SW480 (cell line): ENCODE measurements at places on chromosomes 2 and 18.
A peak's percentile ranks its signal among the peaks of the same experiment; 100 is the strongest.

DNA sequence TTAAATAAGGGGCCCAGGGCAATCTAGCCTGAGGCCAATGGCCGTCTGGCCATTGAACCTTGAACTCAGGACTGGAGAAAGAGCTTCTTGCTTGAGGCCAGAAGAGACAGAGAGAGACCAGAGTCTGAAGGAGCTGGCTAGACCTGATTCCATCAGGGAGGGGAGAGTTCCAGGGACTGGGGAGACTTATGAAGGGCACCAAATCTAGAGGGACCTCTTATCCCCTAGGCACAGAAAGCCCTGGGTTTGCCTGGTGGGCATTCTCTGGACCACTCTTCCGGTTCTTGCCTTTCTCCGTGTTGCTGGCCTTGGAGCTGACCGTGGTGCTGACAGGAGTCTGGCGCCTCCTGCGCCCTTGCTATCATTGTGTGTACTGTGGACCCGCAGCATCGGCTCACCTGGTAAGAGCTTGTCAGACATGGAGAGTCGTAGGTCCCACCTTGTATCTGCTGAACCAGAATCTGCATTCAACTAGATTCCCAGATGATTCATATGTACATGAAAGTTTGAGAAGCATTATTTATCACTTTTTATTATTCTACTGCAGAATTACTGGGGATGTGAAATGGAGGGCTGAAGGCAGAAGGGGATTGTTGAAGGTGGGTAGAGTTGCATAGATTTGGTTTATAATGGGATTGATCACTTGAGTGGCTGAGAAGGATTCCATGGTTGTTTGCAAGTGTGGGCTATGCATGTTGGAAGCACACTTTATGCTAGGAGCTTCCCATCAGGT is 4.3 kb upstream of the TRPM8 start:
- DNase-seq, result peak; percentile 11

DNA sequence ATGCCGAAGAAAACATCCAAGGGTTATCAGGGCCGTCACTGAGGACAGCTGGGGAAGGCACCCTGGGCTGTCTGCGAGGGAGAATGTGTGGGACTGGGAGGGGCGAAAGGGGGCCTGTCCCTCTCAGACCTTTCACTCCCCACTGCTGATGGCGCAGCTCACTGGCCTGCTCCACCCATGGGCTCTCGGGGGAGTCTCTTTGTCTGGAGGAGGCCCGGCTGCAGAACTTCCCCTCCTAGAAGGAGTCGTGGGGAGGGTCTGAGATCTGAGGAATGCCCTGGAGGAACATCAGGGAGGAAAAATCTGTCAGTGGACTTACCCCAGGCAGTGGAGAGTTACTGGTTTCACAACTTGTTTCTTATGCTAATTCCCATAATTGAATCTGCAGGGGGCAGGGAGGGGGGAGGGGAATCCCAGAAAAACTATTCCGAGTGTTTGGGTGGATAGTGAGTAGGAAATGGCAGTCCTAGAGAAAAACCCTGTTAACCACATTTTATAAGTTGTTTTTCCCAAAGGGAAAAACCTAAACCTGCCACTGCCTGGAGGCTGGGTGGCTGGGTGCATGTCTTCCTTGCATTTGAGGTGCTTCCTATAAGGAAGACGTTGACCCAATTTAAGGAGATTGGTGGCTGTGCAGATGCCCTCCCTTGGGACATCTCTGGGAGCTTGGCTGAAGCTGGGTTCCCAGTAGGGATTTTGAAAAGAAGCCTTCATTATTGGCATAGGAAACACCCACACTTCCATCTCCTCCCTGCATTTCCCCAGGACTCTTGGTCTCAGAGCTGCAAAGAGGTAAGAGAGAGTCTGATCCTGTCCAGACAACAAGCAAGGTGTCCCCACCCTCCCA is 11.7 kb upstream of the SEMA4C start:
- no peak for DNase-seq

- no peak for DNase-seq
Observed at GRCh38 chr2:46377666-46378560, 80.7 kb downstream of the EPAS1 start.

GRCh38 chr2:226556050-226556449 is 243.6 kb downstream of the IRS1 start:
- DNase-seq, result no peak

- DNase-seq, result peak; percentile 81
Observed at GRCh38 chr2:165469417-165469816, at the start of gene CSRNP3. Gene CSRNP3 (plus strand): TSS chr2:165469698. CDS start chr2:165595066, 125,368 bp downstream.

- no peak for DNase-seq
Observed at GRCh38 chr2:142876423-142876822, 1.0 kb upstream of the KYNU start.

- no peak for DNase-seq
Observed at GRCh38 chr18:62625019-62625418, 90.3 kb upstream of the PHLPP1 start.

DNA sequence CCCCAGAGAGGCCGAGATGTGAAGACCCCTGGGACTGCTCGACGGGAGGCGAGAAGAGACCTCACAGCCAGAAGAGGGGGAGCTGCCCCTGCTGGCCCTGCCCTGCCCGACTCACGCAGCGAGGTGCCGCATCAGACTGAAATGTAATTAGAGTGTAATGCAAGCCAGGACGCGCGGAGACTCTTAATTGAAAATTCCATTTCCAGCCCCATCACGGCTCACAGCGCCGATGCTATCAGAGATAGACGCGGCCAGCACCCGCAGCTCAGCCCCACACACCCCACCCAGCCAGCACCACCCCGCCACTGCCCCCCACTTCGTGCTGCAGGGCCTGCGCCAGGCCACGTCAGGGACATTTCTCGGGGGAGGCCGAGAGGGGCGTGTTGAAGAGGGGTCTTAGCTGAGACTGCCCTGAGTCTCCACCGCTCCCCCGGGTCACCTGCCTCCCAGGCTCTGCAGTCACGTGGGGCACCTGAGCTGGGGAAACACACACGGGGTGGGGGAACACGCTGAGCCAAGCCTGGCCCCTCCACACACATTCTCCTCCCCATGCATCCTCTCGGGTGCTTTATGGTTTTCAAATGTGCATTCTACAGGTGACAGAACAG is 78.1 kb downstream of the TEX51 start:
- DNase-seq, result no peak

DNA sequence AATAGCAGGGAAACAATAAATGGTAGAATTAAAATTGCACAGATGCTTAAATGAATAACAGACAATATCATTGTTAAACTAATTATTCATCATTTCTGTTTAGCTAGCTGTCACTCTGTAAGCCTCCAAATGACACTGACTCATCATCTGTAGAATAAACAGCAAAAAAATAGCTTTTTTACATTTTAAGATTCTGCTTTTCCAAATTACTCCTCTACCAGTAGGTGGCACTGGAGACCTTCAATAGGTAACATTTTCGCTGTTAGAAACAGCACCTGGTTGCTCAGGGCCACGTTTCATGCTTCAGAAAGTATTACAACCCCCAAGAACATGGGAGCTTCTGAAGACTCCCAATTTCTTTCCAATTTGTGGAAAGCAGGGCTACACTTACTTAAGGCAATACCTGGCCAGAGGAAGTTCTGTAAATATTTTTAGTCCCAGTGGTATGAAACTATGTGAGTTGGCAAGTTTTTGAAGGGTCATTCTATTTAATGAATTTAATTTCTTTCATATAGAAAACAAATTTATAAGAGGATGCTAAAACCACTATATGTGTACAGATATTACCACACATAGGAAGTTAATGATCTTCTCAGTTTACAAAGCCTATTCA is 45.4 kb downstream of the TTN start:
- peak; percentile 52 for DNase-seq

DNA sequence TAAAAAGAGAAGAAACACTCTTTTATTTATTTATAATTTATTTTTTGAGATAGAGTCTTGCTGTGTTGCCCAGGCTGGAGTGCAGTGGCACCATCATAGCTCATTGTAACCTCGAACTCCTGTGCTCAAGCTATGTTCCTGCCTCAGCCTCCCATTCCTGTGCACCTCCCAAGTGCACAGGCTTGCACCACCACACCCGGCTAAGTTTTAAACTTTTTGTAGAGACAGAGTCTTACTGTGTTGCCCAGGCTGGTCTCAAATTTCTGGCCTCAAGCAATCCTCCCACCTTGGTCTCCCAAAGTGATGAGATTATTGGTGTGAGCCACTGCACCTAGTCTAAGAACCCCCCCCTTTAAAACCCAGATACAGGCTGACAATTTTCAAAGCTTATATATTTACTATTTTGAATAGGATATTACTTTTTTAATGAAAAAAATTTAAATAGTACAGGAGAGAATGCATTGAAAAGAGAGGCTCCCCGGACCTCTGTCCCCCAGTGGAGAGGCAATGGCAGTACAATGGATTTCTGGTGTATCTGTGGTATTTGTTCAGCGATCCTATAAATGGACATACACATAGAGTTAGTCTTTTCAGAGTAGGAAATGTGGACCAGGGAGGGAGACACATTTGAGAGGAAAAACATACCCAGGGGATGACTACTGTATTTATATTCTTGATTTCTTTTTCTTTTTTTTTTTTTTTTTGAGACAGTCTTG is 48.1 kb upstream of the CNOT11 start:
- DNase-seq, result peak; percentile 31

DNA sequence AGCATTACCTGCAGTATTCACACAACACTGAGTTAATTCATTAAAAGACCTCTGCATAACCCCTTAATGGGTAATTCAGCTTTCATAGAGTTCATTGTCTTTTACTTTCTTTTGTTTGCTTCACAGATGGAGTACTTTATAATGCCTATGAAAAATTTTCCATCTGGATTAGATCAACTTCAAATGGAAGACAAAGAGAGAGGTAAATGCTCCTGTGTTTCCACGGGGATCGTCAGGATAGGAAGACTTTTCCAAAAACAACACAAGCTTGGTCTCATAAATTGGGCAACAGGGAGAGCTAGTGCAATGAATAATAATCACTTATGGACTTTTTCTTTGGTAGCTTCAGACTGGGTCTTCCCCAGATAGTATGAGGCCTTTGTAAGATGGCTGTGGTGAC is 100.7 kb downstream of the ICOS start:
- DNase-seq, result no peak

DNA sequence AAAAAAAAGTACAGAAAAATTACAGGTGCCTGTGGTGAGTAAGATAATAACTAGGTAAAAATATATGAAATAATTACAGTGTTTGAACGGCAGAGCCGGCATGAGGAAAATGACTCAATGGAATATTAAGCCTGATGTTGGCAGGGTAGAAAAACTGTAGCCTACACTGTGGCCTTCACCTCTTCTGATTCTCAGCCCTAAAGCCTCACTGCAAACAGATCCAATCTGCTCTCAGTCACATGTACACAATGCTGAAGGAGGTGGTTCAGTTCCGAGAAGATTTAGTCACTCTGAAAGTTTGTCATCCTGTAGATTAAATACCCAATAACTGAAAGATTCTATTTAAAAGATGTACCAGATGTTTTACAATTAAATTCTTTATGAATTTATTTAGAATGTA is 66.9 kb upstream of the MAP3K20 start:
- DNase-seq, result no peak

DNA sequence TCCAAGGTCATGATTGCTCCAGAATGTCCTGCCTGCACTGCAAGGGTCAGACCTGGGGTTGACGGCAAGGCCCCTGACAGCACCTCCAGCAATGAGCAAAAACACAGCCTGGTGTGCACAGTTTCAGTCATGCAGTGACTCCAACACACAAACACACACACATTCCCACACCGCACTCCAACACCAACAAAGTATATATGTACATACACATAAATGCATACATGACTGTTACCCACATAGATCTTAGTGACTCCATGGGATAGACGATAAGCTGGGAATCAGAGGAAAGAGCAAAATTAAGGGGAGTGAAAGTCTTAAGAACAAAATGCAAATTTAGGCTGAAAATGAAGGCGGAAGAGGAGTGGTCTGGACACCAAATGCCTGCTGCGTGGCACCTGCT is 112.7 kb upstream of the TEKT4 start:
- DNase-seq, result no peak

DNA sequence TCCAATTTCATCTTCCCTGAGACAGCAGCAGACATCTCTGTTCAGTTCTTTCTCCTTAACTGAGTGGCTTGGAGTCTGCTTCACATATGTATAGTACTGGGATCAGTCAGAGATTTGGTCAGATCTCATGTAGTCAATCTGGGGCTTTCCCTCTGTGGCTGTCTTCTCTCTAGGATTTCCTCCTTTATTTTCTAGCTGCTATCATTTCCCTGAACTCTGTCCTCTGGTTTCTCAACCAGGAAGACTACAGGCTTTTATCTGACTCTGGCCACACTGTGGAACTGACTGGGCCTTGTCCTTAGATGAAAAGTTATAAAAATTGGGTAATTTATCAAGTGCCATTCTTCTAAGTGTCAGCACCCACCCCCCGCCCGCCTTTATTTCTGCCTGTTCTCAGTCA is 121.0 kb downstream of the RAPGEF4 start:
- DNase-seq, result no peak

GRCh38 chr2:23532391-23533337 is 147.7 kb downstream of the KLHL29 start:
- DNase-seq, result no peak

GRCh38 chr18:38688416-38688815 is 1122.8 kb upstream of the CELF4 start:
- DNase-seq, result peak; percentile 45

GRCh38 chr2:11998626-11999378 is 252.4 kb downstream of the LPIN1 start:
- no peak for DNase-seq

DNA sequence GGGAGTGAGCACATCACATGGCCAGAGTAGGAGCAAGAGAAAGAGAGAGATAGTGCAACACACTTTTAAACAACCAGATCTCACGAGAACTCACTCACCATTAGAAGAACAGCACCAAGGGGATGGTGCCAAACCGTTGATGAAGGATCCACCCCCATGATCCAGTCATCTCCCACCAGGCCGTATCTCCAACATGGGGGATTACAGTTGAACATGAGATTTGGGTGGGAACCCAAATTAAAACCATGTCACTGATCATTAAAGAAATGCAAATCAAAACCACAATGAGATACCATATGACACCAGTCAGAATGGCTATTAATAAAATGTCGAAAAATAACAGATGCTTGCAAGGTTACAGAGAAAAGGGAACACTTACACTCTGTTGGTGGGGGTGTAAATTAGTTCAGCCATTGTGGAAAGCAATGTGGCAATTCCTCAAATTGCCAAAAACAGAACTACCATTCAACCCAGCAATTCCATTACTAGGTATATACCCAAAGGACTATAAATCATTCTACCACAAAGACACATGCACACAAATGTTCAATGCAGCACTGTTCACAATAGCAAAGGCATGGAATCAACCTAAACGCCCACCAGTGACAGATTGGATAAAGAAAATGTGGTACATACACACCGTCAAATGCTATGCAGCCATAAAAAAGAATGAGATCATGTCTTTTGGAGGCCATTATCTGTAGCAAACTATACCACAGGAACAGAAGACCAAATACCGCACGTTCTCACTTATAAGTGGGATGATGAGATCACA is 137.1 kb downstream of the COL6A3 start:
- no peak for DNase-seq

DNA sequence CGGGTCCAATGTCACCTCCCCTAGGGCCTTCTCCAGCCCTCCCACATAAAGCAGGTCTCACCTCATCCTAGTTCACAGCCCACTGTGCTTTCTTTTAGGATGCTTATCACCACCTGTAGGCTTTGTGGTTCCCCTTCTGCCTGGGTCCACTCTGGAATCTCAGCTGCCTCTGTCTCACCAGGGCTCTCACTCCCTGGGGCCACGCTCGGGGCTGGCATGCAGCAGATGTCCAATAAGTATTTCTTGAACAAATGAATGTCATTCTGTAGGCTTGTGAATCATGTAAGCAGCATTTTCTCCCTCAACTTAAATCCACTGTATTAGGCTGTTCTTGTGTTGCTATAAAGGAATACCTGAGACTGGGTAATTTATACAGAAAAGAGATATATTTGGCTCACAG is 4.3 kb upstream of the SH3BP4 start:
- no peak for DNase-seq
